Dermis microvascular lymphatic vessel endothelial cell (primary cell): ENCODE measurements at places on chromosomes 3 and 15. TPM values are rescaled to one million over a fixed set of nuclear protein-coding genes. Genes with fewer than 3 reads are reported as not detected.

Gene FES
- total RNA-seq = 52.5 and 55.7 TPM in 2 replicates

Gene LRRC2
- under 0.01 and 0.13 TPM in 2 replicates for total RNA-seq

Gene FAM107A
- 0.76 and 1.2 TPM in 2 replicates for total RNA-seq

Gene GCNT3
- not detected in 2 replicates for total RNA-seq

Gene ATP13A5
- not detected in 2 replicates for total RNA-seq

Gene EPB42
- not detected in 2 replicates for total RNA-seq

Gene GOLGA6C
- total RNA-seq = under 0.01 TPM in 1 of 2 replicates, not detected in the other

Gene PLSCR4
- total RNA-seq = 569 and 1,330 TPM in 2 replicates

Gene SUSD5
- 0.63 and 1.7 TPM in 2 replicates for total RNA-seq

Gene SERPINI2
- not detected in 2 replicates for total RNA-seq

Gene CDHR4
- not detected in 2 replicates for total RNA-seq

Gene GOLGA6L24
- total RNA-seq = not detected in 2 replicates

Gene MFGE8
- 26.7 and 50.3 TPM in 2 replicates for total RNA-seq

Gene LYZL4
- total RNA-seq = not detected in 2 replicates

Gene SLC12A1
- total RNA-seq = not detected in 2 replicates

Gene FBXL22
- under 0.01 and 0.13 TPM in 2 replicates for total RNA-seq

Gene SLC9A9
- 3.9 and 12.3 TPM in 2 replicates for total RNA-seq

Gene CASR
- not detected in 2 replicates for total RNA-seq

Gene DISP2
- under 0.01 and 0.13 TPM in 2 replicates for total RNA-seq

Gene GOLGA8J
- total RNA-seq = not detected in 2 replicates

Gene A4GNT
- total RNA-seq = not detected in 2 replicates

Gene SLTM
- total RNA-seq = 37.5 and 41.5 TPM in 2 replicates

Gene TLR9
- total RNA-seq = not detected in 2 replicates

Gene CCDC191
- total RNA-seq = 0.77 and 1.1 TPM in 2 replicates

Gene ACTRT3
- 1.7 and 2.0 TPM in 2 replicates for total RNA-seq

Gene CRYBG3
- total RNA-seq = 15.4 and 17.3 TPM in 2 replicates

Gene LSAMP
- total RNA-seq = not detected in 2 replicates

Gene GOLGA6L10
- under 0.01 and 0.51 TPM in 2 replicates for total RNA-seq

Gene CHDH
- 0.25 and 0.26 TPM in 2 replicates for total RNA-seq

Gene SPINK8
- total RNA-seq = not detected in 2 replicates
